Ascending aorta (tissue), 2 donors: ENCODE measurements at places on chromosomes 11 and 22.

DNA sequence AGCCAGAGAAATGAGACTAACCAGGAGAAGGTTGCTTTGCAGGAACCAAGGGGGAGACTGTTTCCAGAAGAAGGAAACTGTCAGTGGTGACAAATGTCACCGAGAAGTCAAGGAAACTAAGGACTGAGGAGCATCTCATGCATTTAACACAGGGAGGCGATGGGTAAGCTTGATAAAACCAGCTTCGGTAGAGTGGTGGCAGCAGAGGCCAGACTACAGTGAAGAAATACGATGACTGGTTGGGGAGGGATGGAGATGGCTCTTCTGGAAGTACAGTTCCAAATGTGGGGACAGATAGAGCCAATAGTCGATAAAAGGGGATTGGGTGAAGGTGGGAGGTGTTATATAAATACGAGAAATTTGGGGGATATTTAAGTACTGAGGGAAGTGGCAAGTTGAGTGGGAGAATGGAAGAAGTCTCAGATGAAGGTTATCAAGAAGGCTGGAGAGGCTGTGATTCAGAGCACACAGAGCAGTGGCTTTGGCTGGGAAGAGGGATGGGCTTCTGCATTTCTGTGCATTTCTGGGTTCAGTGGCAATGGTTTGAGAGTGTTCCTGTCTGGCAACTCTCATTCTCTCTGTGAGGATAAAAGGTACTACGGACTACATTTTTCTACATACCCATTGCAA lies 29.2 kb downstream of the SC5D start:
- no peaks in the 10 kb centered on the region for H3K36me3 ChIP-seq
- H3K4me1 ChIP-seq, result no peaks in the 10 kb centered on the region
- no peak overlapping the region for H3K27ac ChIP-seq
- H3K27me3 ChIP-seq, result no peaks in the 10 kb centered on the region

DNA sequence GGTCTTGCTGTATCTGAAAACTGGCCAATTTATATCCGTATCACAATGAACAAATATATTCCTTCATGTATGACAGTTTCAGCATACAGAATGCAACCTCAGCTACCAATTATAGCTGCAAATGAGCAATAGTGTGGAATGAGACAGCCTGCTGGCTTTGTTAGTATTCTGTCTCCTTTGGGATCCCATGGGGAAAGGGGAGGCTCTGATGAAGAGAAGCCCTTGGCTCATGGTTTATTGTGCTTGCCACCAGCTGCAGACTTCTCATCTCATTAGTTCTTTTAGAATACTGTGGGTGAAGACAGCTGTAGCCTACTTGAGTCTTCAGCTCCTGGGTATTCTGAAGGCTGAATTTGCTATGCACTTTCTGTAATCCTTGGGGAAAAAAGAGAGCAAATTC lies 42.4 kb downstream of the PITPNB start:
- H3K27ac ChIP-seq, result no peak overlapping the region
- H3K36me3 ChIP-seq, result peaks cover 10% of the 10 kb centered on the region
- H3K4me1 ChIP-seq, result peaks cover 21% of the 10 kb centered on the region
- H3K27me3 ChIP-seq, result no peaks in the 10 kb centered on the region
- DNase-seq, result no peak
- no peak overlapping the region for H3K4me3 ChIP-seq

DNA sequence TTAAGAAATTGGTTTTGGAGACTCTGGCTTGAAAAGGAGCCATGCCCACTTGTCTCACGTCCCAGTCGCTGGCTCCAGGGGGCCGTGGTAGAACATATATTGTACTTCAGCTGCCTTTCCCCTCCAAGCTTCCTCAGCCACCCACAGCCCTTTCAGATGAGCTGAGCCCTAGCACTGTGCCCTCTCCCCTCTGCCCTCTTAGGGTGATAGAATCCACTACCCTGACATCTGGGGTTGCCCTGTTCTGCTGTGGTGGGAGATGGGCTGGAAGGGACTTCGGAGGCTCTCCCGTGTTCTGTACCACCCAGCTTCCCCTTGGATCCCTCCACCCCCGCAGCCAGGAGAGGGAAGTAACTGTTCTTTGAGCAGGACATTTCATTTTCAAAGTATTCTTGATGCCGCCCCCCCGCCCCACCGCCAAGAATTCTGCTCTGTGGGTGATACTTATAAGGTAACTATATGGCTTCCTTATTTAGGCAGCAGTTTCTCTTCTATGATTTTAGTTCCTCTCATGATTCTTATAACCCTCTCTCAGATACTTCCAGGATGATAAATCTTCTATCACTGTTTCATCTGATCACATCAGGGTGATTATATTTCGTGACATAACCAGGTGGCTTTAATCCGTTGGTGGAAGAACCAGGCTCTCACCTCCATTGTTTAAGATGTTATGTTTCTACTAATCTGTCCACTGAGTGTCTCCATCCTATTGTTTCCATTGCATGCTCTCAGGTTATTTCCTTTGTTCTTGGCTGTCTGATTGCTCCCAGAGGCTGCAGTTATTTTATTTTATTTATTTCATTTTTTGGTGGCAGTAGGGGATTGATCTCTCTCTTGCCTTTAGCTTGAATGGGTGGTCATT lies 24.1 kb downstream of the ZBTB16 start:
- peak overlapping the region; percentile 6 for H3K4me3 ChIP-seq
- DNase-seq, result no peak
- H3K36me3 ChIP-seq, result peaks cover 57% of the 10 kb centered on the region
- H3K27ac ChIP-seq, result peak overlapping the region; percentile 93

- H3K4me1 ChIP-seq, result no peaks in the 10 kb centered on the region
- no peaks in the 10 kb centered on the region for H3K27me3 ChIP-seq
- H3K4me3 ChIP-seq, result no peak overlapping the region
- H3K27ac ChIP-seq, result no peak overlapping the region
- DNase-seq, result no peak
- no peaks in the 10 kb centered on the region for H3K36me3 ChIP-seq
Observed at GRCh38 chr11:104623518-104623917, 274.7 kb downstream of the CASP12 start.

DNA sequence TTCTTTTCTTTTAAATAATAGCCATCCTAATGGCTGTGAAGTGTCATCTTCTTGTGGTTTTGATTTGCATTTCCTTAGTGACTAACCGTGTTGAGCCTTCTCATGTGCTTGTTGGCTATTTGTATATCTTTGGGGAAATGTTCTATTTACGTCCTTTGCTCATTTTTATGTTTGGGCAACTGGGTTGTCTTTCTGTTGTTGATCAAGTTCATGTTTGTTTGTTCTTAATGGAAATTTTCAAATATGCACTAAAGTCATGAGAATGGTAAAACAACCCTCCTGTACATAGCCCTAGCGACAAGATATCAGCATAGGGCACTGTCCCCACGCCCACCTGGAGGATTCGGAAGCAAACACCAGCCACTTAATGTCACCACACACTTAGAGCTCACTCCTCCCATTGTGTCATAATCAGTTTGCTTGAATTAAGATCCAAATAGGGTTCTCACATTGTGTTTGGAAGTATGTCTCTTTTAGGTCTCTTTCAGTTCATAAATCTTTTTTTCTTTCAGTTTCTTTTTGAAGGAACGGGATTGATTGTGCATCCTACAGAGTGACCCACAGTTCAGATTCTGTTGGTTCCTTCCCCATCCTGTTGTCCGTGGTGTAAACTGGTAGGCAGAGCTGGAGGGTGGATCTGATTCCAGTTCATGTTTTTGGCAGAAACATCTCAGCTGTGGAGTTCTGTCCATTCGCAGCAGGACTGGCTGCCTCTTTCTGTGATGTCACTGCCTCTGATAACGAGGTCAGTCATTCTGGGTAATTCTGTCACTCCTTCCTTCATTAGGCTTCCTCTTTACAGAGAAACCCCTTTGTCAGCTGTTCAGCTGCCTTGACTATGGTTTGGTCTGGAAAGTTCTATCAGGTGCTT lies 26.4 kb upstream of the ADORA2A start:
- peak overlapping the region; percentile 2 for H3K4me3 ChIP-seq
- H3K36me3 ChIP-seq, result peaks cover 11% of the 10 kb centered on the region
- peaks cover 36% of the 10 kb centered on the region for H3K4me1 ChIP-seq
- H3K27me3 ChIP-seq, result no peaks in the 10 kb centered on the region

- H3K36me3 ChIP-seq, result no peaks in the 10 kb centered on the region
- H3K27me3 ChIP-seq, result no peaks in the 10 kb centered on the region
- peak; percentile 71 for DNase-seq
Observed at GRCh38 chr11:34234086-34234740, 123.6 kb downstream of the ABTB2 start.

DNA sequence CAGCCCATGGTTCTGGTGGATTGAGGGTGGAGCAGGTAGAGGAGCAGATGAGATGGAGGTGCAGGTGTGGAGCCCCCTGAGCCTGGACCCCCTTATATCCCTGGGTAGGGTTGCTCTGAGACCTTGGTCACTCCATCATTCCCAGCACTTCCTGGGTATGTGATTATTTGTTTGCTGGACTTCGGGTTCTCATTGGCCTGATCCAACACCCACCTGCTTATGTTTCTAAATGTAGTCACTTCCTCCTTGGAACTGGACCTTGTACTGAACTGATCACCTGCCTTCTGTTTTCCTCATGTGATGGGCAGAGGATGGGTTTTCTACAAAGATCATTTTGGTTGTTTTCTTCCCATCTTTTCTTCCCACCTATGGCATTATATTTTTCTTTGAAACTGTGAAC lies at the start of gene KRTAP5-4:
TSS of gene KRTAP5-4 (minus strand) at position 53 of the 400 bp plus-strand sequence. CDS start at position 8, 45 bp downstream.
- no peak within 1 kb of the TSS for H3K4me3 ChIP-seq
- H3K27ac ChIP-seq, result no peak within 1 kb of the TSS
- H3K27me3 ChIP-seq, result no peaks in the 10 kb centered on the region

DNA sequence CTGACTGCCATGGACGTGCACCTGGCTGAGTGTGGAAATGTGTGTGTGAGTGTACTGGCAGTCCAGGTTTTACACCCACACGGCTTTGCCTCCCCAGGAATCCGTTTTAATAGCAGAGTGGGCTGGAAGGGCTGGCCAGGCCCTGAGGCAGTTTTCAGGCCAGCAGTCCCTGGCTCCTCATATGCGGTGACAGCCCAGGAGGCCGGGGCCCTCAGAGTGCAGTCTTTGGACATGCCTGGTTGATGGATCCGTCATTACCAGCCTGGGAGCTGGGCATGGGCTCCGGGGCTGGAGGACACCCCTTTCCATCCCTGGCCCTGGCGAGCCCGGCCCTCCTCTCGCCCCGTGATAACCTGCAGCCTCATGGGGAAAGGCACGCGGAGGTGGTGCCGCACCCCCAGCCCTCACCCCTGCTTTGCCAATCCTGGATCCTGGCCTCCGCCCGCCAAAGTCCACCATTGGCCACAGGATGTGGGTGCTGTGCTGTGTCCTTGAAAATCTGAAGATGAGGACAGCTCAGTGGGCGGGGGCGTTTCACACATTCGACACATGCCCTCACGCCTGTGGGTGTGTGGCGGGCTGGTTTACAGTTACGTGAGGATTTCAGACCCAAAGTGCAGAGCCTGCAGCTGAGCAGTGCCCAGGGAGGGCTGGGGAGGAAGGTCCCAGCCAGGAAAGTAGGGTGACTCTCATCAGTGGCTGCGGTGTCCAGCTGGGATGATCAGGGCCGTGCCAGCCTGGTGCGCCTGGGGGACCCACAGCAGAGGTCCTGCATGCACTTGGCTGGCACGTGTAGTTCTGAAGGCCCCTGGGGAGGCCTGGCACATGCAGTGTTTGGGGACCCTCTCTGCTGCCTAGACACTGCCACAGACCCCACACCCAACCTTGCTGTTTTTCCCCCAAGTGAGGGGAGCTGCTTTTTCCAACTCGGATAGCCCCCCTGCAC lies 55.1 kb downstream of the RTN4R start:
- H3K36me3 ChIP-seq, result no peaks in the 10 kb centered on the region
- H3K4me1 ChIP-seq, result peaks cover 43% of the 10 kb centered on the region
- H3K27me3 ChIP-seq, result no peaks in the 10 kb centered on the region
- H3K27ac ChIP-seq, result peak overlapping the region; percentile 58
- DNase-seq, result no peak
- H3K4me3 ChIP-seq, result no peak overlapping the region

GRCh38 chr11:18594999-18595749 lies 4.4 kb upstream of the MISFA start:
- H3K27me3 ChIP-seq, result no peaks in the 10 kb centered on the region
- no peak overlapping the region for H3K27ac ChIP-seq
- peaks cover 1% of the 10 kb centered on the region for H3K4me1 ChIP-seq
- peaks cover 12% of the 10 kb centered on the region for H3K36me3 ChIP-seq
- H3K4me3 ChIP-seq, result no peak overlapping the region

DNA sequence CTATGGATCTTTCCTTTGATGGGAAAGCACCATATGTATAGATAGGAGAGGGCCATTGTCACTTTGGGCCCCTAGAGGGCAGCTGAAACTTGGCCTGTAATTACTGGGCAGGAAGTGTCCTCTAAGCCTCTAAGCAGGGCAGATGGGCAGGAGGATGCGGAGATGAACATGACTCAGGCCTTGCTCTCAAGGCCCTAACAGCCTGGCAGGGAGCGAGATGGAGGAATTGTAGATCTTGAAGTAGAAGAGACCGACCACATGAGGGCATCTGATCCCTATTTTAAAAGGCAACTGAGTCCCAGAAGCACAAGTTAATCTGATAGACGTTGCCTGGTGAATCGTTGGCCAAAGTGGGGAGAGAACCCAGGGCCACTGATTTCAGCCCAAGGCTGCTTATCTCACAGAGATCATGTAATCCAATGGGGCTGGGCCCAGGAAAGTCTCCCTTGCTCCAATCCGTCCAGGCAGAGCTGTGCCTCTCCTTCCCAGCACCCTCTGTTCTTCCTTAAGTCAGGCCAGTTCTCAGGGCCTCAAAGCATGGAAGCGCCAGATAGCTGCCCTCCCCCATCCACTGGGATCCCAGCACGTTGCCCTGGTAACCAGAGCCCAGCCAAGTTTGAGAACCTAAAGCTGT lies 2.5 kb upstream of the SEPTIN3 start:
- no peaks in the 10 kb centered on the region for H3K36me3 ChIP-seq
- H3K27ac ChIP-seq, result no peak overlapping the region
- H3K27me3 ChIP-seq, result no peaks in the 10 kb centered on the region
- DNase-seq, result no peak
- no peak overlapping the region for H3K4me3 ChIP-seq
- H3K4me1 ChIP-seq, result no peaks in the 10 kb centered on the region

DNA sequence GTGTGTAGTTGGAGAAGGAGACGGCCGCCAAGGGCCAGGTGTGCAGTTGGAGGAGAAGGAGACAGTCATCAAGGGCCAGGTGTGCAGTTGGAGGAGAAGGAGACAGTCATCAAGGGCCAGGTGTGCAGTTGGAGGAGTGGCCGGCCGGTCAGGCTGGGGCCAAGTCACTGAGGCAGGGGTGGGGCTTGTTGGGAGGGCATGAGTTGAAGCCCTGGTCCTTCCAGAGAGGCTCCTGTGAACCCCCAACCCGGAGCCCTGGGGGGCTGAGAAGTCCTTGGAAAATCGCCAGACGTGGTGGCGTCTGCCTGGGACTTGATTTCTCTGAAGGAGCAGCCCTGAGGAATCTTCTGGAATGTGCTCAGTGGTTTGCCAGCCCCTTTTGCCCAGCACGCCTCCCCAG lies 1320.5 kb downstream of the BRD1 start:
- no peaks in the 10 kb centered on the region for H3K36me3 ChIP-seq
- DNase-seq, result no peak
- no peaks in the 10 kb centered on the region for H3K27me3 ChIP-seq
- no peak overlapping the region for H3K27ac ChIP-seq

DNA sequence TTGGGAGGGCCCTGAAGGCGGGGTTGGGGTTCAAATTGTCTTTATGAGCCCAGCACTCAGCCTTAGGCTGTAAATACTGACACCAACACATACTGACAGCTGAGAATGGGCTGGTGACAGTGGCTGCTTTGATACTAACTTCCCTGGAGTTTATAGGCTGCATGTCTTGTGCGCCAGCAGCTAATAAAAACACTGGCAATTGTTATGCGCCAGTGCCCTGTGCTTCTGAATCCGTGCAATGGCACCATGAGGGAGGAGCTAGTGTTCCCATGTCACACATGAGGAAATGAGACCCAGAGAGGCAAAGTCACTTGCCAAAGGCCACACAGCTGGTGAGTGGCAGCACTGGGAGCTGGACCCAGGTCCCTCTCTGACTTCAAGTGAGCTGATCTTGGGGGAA lies 23.8 kb downstream of the SHISAL1 start:
- no peaks in the 10 kb centered on the region for H3K4me1 ChIP-seq
- no peak overlapping the region for H3K4me3 ChIP-seq
- DNase-seq, result no peak
- H3K27ac ChIP-seq, result no peak overlapping the region
